HepG2 (cell line): ENCODE measurements at places on chromosomes 3 and 15.

DNA sequence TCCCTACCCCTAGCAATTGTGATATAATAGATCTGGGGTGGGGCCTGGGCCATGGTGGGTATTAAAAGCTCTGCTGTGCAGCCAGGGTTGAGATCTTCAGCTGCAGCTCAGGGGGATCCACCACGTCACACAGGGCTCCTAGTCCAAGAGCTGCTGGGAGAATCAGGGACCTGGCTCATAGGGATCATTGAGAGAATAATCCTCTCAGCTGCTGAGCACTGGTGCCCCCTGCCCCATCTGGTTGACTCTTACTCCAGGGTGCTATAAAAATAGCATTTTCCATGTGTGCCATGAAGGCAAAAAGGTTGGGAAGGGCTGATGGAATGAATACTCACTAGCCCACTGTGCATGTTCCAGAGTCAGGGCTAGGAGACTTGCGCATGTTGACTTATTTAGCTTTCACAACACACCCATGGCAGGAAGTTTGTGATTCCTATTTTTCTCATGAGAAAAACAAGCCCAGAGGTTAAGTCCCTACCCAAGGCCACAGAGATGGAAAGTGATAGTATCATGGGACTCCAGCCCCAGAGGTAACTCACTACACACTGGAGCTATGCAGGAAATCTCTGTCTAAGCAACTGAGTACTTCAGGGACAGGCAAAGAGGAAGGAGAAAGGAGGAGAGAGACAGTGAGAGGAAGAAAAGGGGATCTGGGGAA, 94.6 kb upstream of the HERC1 start:
- peak; percentile 71 for DNase-seq
- H3K36me3 ChIP-seq: no peaks in the 10 kb centered on the region
- peaks cover 54% of the 10 kb centered on the region for H3K4me1 ChIP-seq
- H3K4me3 ChIP-seq: no peak overlapping the region
- peaks cover 12% of the 10 kb centered on the region; the same call in 2 of the 3 replicates for H3K27me3 ChIP-seq

DNA sequence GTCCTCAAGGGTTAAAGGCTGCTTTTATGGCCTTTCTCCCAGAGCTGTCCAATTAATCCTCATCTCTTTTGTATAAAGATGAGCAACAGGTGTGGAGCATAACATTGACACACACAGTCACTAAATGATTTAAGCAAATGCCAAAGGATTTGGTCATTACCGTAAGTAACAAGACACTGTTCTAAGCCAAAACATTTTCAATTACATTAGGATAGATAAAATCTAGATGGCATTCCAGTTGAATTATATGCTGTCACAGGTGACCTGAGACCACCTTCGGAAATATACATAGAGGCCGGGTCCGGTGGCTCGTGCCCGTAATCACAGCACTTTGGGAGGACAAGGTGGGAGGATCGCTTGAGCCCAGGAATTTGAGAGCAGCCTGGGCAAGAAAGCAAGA, 105.3 kb upstream of the UBE3A start:
- no peaks in the 10 kb centered on the region; the same call in 1 of the 2 replicates for H3K27me3 ChIP-seq
- H3K36me3 ChIP-seq: no peaks in the 10 kb centered on the region
- H3K27ac ChIP-seq: no peak overlapping the region
- DNase-seq: no peak
- H3K4me1 ChIP-seq: no peaks in the 10 kb centered on the region
- H3K4me3 ChIP-seq: no peak overlapping the region

DNA sequence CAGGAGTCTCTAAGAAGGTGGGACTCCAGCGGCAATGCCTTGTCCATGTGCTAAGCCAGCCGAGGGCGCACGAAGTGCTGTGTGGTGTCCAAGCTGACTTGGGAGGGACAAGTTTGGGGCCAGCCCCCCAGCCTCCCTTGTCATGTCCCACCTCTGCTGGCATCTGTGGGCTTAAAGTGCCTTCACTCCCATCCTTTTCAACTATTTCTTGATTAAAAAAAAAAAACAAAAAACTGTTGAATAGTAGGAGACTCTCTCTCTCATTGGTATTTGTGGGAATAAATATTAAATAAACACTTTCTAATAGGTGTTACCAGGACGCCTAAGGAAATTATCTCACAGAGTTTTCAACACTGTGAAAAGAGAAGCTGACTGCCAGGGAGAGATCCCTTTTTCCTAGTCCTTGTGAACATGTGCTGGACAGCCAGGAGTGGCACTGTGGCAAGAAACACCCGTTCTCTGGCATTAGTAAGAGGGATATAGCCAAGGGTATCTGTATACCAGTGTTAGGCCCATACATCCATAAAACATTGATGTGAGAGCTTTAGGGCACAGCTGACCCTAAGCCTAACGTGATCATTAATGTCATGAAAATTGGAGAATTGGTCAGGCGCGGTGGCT, 158.0 kb downstream of the IGF1R start:
- H3K36me3 ChIP-seq: no peaks in the 10 kb centered on the region; the same call in 1 of the 2 replicates
- H3K4me1 ChIP-seq: peaks cover 26% of the 10 kb centered on the region
- H3K27me3 ChIP-seq: no peaks in the 10 kb centered on the region

DNA sequence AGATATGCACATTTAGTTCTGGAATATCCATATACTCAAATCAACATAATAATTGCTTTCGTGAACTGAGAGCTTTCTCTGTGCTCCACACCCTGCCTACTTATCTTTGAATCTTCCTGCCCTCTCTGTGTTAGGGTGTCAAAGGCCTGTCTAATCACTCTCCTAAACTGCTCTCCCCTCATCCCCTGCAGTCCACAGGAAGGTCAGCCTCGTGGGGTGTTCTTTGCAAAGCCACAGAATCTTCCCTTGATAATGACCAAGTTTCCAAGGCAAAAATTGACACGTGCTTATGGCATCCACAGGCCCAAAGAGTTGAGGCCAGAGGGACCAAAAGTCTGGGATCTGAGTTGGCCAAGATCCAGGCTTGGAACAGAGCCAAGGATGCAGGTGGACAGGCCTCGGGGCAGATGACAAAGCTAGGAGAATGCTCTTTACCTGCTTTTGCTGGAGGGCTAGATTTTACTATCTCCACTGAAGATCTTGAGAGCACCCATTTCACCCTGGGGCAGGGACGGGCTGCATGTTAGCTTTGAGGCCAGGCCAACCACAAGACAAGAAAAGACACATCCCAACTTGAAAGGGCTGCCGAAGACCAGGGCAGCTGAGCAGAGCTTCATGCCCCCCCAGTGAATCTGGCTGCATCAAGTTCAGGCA, 20.4 kb downstream of the BHLHE40 start:
- no peak overlapping the region for H3K27ac ChIP-seq
- H3K4me3 ChIP-seq: no peak overlapping the region
- no peak for DNase-seq
- peaks cover 40% of the 10 kb centered on the region for H3K4me1 ChIP-seq
- H3K27me3 ChIP-seq: peaks cover 3% of the 10 kb centered on the region

DNA sequence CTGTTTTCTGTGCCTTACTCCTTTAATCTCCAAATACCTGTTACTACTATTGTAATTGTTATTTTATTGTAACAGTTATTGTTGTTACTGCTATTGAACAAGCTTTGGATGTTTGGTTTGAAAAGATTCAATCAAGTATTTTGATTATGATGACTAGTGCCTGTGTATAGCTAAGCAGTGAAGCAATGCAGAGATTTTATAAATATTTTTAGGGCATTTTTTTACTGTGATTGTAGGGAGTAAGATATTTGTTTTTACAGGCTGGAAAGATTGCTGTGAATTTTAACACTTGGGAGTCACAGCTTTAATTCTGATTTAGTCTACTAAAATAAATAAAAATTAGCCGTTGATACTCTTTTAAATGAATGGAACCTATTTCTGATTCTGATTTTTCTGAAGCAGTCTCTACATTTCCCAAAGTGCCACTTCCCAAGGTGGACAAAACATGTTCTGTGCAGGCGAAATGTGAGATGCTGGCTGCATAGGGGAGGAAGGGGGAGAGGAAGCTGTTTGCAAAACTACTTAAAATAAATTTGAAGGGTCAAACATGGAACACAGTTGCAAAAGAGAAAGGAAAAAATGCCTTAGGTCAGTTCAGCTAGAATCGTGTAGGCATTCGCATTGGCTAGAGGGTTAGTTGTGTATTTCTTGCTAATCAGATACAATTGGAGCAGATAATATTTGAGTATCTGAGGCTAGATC, 25.7 kb downstream of the EEFSEC start:
- H3K4me1 ChIP-seq: peaks cover 44% of the 10 kb centered on the region
- no peaks in the 10 kb centered on the region for H3K27me3 ChIP-seq
- H3K4me3 ChIP-seq: no peak overlapping the region
- H3K27ac ChIP-seq: peak overlapping the region; percentile 28
- peak; percentile 23 for DNase-seq
- 0 out of 2 replicates have a peak, but pooled peaks cover 3% of the 10 kb centered on the region for H3K36me3 ChIP-seq

GRCh38 chr3:125310623-125311081, 64.5 kb downstream of the ZNF148 start:
- peaks cover 9% of the 10 kb centered on the region; the same call in 1 of the 2 replicates for H3K4me1 ChIP-seq
- no peak overlapping the region for H3K27ac ChIP-seq
- no peaks in the 10 kb centered on the region for H3K27me3 ChIP-seq
- H3K36me3 ChIP-seq: peaks cover 5% of the 10 kb centered on the region
- H3K4me3 ChIP-seq: no peak overlapping the region

DNA sequence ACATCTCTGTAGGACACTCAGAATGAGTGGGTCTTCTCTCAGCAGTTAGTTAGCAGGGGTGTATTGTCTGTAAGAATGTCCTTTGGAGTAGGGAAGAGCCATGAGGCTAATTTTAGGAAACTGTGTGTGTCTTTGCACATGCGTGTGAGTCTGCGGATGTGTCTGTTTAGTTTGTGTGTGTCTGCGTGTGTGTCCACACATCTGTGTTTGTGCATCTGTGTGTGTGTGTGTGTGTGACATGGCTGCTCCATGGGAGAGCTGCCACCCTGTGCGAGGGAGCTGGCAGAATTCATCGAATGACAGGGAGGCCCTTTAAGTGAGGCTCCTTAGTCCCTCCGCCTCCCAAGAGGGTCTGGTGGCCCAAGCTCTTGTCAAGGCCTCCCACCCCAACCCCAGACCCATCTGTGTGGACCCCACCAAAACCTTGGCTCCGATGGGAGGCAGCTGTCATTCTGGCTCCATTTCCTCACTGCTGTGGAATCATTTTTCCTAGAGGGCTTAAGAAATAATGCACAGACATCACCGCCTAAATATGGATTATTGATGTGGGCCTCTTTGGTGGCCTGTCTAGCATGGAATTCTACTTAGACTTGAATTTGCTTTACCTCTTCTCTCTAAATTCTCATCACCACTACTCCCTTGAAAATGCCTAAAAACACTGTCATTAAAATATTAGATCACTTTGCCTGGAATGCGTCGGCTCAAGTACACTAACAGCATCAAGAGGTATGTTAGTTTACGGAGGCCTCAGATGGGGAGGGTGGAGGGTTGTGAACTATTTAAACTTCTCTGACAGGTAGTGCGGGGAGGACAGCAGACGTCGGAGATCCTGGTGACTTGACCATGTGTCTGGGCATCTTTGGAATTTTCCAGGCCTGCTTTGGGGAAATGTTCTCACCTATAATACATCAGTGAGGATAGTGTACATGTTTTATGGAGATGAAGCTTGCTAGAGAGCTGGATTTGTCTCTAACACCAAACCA, 9.4 kb downstream of the ESYT3 start:
- DNase-seq: no peak
- no peak overlapping the region for H3K27ac ChIP-seq
- peaks cover 24% of the 10 kb centered on the region for H3K4me1 ChIP-seq
- H3K27me3 ChIP-seq: no peaks in the 10 kb centered on the region

DNA sequence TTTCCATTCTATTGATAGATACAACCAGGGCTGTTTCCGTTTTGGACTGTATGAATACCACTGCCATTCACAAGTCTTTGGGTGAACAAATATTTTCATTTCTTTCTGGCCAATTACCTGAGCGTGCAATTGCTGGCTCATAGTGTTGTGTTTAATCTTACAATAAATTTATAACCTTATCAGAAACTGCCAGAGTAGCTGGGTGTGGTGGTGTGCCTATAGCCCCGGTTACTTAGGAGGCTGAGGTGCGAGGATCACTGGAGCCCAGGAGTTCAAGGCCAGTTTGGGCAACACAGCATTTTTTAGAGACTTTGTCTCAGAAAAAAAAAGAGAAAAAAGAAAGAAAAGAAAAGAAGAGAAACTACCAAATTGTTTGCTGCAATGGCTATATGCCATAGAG, 5.4 kb upstream of the SLC6A6 start:
- 0 out of 3 replicates have a peak, but pooled peaks cover 11% of the 10 kb centered on the region for H3K27me3 ChIP-seq
- no peak overlapping the region for H3K27ac ChIP-seq
- no peaks in the 10 kb centered on the region for H3K36me3 ChIP-seq
- peaks cover 43% of the 10 kb centered on the region for H3K4me1 ChIP-seq

- DNase-seq: peak; percentile 23
- peaks cover 13% of the 10 kb centered on the region for H3K4me1 ChIP-seq
- H3K36me3 ChIP-seq: no peaks in the 10 kb centered on the region
- no peaks in the 10 kb centered on the region for H3K27me3 ChIP-seq
Observed at GRCh38 chr15:58980351-58980939, 7.0 kb upstream of the RNF111 start.

- no peak for DNase-seq
- H3K4me3 ChIP-seq: no peak overlapping the region
- H3K36me3 ChIP-seq: no peaks in the 10 kb centered on the region
- no peaks in the 10 kb centered on the region; the same call in 1 of the 2 replicates for H3K27me3 ChIP-seq
Observed at GRCh38 chr3:136075811-136076210, 110.3 kb downstream of the PPP2R3A start.

DNA sequence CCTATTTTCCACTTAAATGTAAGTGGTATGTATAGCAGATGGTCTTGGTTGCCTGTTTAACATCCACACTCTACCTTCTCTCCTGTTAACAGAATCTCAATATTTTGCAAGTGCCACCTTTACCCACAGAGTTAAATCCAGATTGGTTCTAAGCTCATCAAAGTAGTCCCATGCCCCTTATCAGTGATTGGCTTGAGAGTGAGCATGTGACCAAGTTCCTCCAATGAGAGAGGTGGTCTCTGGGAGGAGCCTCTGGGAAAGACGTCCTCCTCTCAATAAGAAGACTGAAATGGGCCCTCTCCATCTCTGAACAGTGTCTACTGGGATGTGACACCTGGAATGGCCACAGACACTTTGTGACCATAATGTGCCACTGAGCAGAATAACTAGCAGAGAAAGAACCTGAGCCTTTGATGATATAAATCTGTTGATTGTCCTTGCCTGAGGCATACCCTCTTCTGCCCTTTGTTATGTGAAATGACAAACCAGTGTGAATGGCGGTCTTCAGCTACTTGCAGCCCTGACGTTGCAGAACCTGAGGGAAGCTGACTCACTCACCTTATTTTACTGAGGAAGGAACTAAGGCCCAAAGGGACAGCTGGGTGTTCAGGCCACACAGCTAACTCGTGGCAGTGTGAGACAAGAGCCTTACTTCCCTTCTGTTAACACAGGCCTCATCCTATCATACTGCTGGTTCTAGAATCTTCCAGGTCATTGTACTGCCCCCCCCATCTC, 42.4 kb upstream of the LARS2 start:
- no peak overlapping the region for H3K27ac ChIP-seq
- H3K4me1 ChIP-seq: peaks cover 11% of the 10 kb centered on the region
- H3K36me3 ChIP-seq: no peaks in the 10 kb centered on the region
- peaks cover 4% of the 10 kb centered on the region; the same call in 1 of the 3 replicates for H3K27me3 ChIP-seq
- no peak for DNase-seq
- H3K4me3 ChIP-seq: no peak overlapping the region
